ENCODE measurements at places on chromosomes 6 and 20.

- no peak for DNase-seq
Observed at GRCh38 chr6:50110587-50110986, 60.9 kb upstream of the DEFB112 start.

DNA sequence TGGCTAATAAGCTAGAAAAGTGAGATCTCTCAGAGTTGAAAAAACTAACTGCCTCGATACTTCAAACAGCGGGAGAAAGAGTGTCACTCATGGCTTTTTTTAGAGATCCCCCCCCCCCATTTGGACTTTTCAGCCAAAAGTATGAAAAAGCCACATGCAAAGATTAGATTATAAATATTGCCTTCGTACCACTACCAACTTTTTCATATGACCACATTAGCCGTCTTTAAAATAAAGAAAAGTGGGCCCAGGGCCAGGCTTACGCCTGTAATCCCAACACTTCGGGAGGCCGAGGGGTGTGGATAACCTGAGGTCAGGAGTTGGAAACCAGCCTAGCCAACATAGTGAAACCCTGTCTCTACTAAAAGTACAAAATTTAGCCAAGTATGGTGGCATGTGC lies 4.4 kb downstream of the PGK2 start:
- no peak for DNase-seq

- DNase-seq, result no peak
Observed at GRCh38 chr6:37173493-37174195, 3.7 kb downstream of the PIM1 start.

GRCh38 chr6:28988536-28989311 lies 16.4 kb downstream of the ZNF311 start:
- DNase-seq, result peak; percentile 55

DNA sequence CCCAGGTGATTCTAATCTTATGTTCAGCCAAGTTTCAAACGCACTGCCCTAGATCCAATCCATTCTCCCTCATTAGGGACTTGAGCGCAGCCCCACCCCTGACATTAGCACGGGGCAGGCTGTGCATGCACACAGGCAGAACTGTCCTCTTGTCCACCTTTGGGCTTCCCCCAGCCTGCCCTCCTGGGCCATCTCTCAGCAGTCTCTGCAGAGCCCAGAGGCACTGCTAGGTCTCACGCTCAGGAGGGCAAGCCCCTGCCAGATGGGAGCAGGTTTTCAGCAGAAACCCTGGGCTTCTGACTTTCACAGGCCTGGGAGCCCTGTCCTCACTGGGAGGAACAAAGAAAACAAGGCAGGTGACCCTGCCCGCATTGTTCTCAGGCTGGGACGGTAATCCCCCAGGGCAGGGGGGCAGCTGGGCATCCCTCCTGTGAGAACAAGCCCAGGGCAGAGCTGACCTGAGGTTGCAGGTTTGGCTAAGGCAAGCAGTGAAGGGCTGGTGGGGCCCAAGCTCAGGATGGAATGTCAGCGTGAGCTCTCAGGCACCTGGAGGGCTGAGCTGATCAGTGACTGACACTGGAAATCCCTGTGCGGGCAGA lies 24.5 kb downstream of the KCNK5 start:
- no peak for DNase-seq

- peak; percentile 87 for DNase-seq
Observed at GRCh38 chr6:47034926-47035325, 7.2 kb downstream of the ADGRF1 start.

GRCh38 chr6:114783083-114783482 lies 440.3 kb upstream of the HS3ST5 start:
- no peak for DNase-seq

GRCh38 chr20:35601990-35602389 lies 13.6 kb upstream of the SPAG4 start:
- no peak for DNase-seq
